Globus pallidus (tissue), 1 donor: ENCODE measurements at places on chromosomes 7 and 10.

DNA sequence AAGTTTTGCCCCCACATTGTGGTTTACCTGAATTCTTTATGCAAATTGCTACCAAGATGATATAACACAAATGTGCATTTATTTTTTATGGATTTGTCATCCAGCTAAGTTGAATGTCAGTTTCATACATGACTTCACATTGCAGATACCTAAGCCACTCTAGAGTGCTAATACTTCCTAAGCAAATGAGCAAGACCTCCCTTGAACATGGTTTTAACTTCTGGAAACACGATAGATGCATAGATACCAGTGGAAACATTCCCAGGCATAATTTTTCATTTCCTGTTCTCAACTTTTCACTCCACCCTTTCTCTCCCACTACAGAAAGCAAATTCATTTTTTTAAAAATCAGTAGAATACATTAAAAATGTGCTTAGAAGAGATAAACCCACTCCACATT is 20.3 kb downstream of the GOT1 start:
- DNase-seq = no peak

GRCh38 chr7:45703373-45703821 is 129.2 kb downstream of the ADCY1 start:
- DNase-seq = no peak

DNA sequence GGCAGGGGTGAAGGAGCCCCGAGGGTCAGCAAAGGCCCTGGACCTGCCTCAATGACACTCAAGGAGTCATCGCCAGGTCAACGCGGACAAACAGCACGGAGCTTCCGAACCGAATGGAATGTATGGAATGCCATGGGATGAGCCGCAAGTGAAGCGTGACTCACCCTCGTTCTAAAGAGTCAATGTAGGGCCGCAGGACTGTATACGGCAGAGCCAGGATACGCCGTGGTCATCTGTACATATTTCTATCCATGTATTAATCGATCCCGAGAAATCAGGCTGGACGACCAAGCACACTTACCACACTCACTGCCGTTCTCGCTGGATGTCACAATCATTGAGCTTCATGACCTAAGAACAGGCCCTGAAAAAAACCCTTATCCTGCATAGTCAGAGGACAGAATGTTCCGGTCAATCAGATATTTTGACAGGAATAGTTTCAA is 4.3 kb downstream of the SNX8 start:
- no peak for DNase-seq

DNA sequence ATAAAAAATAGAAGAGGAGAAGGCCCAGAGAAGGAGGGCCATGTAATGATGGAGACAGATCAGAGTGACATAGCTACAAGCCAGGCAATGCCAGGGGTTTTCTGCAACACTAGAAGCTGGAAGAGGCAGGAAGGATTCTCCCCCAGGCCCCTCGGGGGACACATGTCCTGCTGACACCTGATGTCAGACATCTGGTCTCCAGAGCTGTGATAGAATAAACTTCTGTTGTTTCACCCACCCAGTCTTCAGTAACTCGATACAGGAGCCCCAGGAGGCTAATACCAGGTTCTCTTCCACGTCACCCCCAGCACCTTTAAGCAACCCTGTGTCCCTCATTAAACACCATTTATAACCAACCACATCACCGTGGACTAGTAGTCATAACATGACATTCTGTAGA is 94.9 kb downstream of the TMEM130 start:
- DNase-seq = no peak

DNA sequence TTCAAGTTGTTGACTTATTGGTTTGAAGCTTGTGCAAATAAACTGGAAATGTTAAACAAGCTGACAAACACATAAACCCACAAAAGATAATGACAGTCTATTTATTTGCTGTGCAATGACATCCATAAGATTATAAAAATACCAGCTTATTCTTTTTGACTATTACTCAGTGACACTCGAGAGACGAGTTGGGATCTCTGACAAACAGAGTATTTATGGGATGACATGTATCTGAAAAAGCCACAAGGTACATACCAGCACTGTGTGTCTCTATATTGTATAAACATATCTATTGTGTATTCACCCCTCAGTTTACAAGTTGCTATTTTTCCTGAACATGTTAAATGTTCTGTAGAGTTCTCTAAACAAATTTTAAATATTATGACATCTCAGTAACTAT is 88.9 kb downstream of the CHRM2 start:
- DNase-seq = no peak

DNA sequence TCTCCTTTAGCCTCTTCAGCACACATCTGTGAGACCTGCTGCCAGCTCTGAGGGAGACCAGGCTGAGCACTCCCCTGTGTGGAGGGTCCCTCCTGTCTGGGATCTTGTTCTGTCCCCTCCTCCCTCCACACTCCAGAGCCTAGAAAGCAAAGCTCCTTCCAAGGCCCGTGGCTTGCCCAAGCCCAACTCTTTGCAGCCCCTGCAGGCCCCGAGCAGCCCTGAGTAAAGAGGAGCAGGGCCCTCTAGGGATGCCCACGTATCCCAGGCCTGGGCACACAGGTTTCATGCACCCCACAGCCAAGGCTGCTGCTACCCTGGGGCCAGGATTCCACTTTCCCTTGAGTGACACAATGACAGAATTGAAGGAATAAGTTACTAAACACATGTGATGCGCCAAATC is 24.0 kb downstream of the COBL start:
- DNase-seq = no peak

- no peak for DNase-seq
Observed at GRCh38 chr10:97456034-97456685, 10.2 kb downstream of the ZDHHC16 start.

- no peak for DNase-seq
Observed at GRCh38 chr10:113179265-113179664, 229.2 kb downstream of the TCF7L2 start.

- no peak for DNase-seq
Observed at GRCh38 chr10:43027331-43027955, 49.4 kb upstream of the RET start.

- DNase-seq = no peak
Observed at GRCh38 chr10:69828144-69828870, 26.6 kb downstream of the COL13A1 start.

DNA sequence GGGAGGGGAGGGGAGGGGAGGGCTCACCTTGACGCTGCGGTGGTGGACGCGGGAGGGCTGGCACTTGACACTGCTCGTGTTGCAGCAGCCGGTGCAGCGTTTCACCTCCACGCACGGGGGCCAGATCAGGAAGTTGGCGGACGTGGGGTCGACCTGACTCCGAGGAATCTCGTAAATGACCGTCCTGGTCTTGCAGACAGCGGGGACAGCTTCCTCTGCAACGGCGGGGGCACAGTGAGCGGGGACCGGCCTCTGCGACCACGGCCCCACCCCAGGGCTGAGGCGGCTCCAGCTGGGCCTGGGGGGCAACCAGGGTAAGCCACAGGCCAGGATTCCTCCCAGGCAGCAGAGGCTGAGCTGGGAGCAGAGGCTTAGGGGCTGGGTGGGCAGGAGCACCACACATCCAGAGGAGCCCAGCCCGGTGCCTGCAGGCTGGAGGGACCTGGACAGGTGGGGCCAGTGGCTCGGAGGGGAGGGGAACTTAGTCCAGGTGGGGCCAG is 8.8 kb downstream of the PDGFA start:
- DNase-seq = no peak

DNA sequence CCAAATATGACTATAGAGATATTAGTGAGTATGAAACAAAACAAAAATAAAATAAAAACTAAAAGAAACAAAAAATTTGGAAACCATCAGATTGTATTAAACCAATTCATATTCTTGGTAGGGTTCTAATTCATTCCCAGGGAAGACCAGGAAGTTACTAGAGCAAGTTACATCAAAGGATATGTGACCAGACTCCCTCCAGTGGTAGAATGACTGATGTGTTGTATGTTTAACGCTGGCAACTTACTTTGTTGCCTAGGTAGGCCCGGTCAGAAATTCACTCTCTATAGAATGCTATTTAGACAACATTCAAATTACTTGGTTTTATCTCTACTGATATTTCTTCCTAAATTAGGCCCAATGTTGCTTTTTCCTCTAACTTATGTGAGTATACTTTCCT is 5.2 kb downstream of the PHYHIPL start:
- peak; percentile 87 for DNase-seq

DNA sequence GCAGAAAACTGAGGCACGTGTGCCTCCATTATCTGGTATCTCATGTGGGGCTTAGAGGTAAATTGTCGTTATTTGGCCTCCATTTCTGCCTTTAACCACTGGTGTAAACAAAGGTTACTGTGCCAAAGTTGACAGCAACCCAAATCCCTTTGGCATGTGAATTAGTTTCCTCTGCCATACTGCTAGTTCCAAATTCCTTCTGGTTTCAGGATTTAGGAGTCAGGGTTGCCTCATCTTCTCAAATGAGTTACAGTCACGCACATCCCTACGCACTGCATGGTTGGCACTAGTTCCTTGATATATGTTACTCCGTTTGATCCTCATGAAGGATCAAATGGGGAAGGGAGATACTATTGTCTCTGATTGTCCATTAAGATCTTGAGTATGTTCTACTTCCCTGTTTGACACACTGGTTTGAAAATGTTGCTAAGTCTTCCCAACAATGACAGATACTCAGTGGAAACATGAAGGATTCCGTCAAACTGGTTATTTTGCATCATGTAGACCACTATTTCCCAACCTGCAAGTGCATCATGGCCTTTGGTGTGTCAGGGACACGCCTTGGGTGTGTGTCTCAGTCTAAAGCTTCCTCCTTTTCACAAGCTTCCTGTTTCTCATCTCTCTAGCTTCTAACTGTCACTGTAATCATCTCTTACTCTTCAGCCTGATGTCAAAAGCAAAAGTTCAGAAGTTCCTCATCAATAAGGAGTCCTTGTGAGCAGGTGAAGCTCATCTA is at the start of gene LIPN:
Gene LIPN, plus strand, starts transcription at position 655 of the 736 bp plus-strand sequence. CDS start 1,386 bp downstream, outside the sequence.
- no peak for DNase-seq

- DNase-seq = no peak
Observed at GRCh38 chr7:103691291-103691690, 245.3 kb upstream of the SLC26A5 start.

- DNase-seq = no peak
Observed at GRCh38 chr7:25522727-25523126, 294.4 kb upstream of the NPVF start.

- peak; percentile 88 for DNase-seq
Observed at GRCh38 chr10:124992462-124993344, 50.8 kb downstream of the ZRANB1 start.

- no peak for DNase-seq
Observed at GRCh38 chr7:52540041-52540440, 495.4 kb upstream of the POM121L12 start.

DNA sequence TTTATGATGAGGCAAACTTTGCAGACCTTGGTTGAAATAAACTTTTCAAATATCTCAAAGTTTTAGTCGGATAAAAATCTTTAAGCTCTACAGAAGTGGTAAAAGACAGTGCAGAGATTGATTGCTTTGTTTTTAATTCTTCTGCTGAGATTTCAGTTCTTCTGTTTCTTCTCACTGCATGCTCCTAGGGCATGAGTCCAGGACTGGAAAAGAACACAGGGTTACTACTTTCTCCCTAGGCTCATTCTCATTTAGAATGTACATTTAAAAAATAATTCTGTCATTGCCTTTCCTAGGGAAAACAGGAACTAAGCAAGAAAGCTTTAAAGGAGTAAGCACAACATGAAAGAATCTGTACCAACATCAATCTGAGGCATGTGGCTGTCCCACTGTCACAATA is 256.7 kb upstream of the DGKB start:
- DNase-seq = no peak

DNA sequence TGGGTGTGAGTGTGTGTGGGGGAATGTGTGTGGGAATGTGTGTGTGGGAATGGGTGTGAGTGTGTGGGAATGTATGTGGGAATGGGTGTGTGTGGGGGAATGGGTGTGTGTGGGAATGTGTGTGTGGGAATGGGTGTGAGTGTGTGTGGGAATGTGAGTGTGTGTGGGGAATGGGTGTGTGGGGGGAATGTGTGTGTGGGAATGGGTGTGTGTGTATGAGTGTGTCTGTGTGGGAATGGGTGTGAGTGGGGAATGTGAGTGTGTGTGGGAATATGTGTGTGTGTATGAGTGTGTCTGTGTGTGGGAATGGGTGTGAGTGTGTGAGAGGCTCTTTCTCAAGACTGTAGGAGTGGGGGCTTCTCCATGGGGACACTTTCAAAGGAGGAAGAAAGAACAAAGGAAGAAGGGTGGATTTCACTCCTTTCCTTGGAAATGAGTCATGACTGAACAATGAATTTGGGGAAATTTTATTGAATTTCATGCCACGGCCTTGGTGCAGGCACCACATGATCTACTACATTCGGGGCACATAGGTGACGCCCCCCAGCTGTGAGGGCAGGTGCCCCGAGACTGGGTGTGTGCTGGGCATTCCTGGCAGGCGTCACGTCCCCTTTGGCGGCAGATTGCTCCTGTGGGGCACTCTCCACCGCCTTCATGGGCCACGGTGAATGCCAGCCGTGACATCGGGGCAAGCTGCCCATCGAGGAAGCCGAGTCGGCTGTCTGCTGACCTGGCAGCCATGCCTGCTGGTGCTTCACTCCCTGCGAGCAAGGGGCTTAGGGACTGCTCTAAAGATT is 88.8 kb upstream of the INSIG1 start:
- no peak for DNase-seq

DNA sequence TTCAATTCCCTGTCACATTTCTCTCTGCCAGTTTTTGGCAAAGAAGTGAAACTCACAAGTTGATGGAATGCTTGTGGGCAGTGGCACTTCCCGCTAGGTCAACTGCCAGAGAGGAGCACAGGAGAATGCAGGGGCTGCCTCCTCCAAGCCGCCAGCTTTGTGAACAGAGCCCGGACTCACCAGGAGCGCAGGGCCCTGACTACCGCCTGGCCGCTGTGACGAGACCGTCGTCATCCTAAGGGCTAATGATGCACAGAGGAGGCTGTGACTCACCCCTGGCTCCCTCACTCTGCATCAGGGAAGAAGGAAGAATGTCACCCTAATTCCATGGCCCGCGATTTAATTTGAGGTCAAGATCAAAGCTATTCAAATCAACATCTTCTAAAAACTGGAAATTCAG is 123.9 kb downstream of the TAX1BP1 start:
- no peak for DNase-seq

GRCh38 chr7:82677493-82677892 is 233.9 kb upstream of the CACNA2D1 start:
- DNase-seq = no peak

DNA sequence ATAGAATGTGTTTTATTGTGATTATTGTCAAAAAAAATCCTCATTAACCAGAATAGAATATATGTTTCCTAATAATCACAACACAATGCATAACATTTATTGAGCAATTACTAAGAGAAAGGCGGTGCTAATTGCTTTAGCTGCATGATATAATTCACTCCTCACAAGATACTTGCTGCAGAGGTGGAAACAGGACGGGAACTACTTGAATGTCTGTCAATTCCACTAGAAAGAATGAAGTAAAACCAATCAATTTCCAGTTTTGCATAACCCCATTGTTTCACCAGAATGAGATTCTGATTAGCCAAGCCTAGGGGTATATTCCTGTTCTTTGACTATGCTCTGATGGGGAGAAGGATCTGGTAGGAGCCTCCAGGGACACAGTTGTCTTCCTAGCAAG is 239.1 kb upstream of the NRP1 start:
- DNase-seq = no peak
